Glutamatergic neuron (in vitro differentiated cells): ENCODE measurements at places on chromosomes 4 and X. TPM values are rescaled to one million over a fixed set of nuclear protein-coding genes. Genes with fewer than 3 reads are reported as not detected.

Gene ADH7
- not detected for total RNA-seq

Gene CFAP99
- not detected for total RNA-seq

Gene TFE3
- 39.8 TPM for total RNA-seq

Gene SMPX
- not detected for total RNA-seq

Gene DDIT4L
- total RNA-seq: not detected

Gene CCDC149
- 5.2 TPM for total RNA-seq

Gene BMP2K
- total RNA-seq: 13.6 TPM

Gene STAP1
- total RNA-seq: not detected

Gene IL3RA
- total RNA-seq: not detected

Gene SLAIN2
- total RNA-seq: 72.6 TPM

Gene FAM3A
- 32.0 TPM for total RNA-seq

Gene VCX2
- total RNA-seq: not detected

Gene PGRMC1
- total RNA-seq: 239 TPM

Gene DDX60
- not detected for total RNA-seq

Gene PPP4R3C
- total RNA-seq: not detected

Gene SPP1
- total RNA-seq: 1.1 TPM

Gene MAGEC2
- total RNA-seq: not detected

Gene ADH1A
- not detected for total RNA-seq

Gene RAB40AL
- total RNA-seq: 1.8 TPM

Gene USP26
- total RNA-seq: not detected

Gene CD40LG
- total RNA-seq: not detected

Gene SLITRK4
- total RNA-seq: 0.64 TPM

Gene HERC3
- total RNA-seq: 14.0 TPM

Gene ARR3
- not detected for total RNA-seq

Gene USP51
- total RNA-seq: 2.7 TPM

Gene RNF150
- 23.3 TPM for total RNA-seq

Gene VCX
- total RNA-seq: 1.1 TPM

Gene SMARCA1
- 55.7 TPM for total RNA-seq
